ENCODE measurements at places on chromosomes 12 and 14.

DNA sequence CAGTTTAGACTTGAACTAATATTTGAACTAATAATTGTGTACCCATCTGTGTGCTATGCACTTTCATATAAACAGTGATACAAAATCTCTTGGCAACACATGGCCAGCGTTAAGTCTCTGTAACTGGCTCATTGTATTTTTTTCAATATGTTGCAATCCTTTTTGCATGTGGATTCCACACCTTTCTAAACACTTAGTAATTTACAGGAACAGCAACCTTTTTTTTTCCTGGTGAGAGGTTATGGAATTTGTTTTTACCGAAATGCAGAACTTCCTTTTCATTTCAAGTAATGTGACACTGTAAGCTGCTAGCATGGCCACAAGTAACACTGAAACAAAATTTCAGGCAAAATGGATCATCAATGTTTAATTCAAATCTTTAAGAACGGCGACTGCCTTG is 45.4 kb upstream of the EPS8 start:
- DNase-seq = no peak

GRCh38 chr12:93146263-93146939 is 217.3 kb upstream of the EEA1 start:
- no peak for DNase-seq

DNA sequence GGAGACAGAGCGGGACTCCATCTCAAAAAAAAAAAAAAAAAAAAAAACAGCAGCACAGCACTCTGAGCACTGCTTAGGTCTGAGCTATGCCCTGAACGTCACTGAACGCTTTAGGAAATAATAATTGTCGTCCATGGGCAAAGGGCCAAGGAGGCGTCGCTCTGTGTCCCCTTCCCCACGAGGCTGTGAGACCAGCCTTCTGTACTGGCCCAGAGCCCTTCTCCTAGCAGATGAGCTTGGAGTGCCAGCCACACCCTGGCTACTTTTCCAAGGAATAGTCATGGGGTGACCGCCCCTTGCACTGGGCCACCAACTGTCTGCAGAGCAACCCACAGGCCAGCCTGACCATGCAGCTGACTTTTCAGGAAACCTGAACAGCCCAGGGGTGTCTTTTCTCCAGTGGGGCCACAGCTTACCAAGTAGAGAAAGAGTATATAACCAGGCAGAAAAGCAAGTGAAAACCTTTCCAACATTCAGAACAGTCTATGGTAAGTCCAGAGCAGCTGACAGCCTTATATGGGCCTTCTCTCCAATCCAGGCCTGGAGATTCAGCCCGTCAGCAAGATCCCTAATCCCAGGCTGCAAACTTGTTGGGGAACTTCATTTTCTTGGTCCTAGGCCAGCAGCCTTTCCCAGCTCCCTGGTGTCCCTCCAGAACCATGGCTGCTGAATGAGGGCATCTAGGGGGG is 28.5 kb downstream of the CD9 start:
- no peak for DNase-seq

DNA sequence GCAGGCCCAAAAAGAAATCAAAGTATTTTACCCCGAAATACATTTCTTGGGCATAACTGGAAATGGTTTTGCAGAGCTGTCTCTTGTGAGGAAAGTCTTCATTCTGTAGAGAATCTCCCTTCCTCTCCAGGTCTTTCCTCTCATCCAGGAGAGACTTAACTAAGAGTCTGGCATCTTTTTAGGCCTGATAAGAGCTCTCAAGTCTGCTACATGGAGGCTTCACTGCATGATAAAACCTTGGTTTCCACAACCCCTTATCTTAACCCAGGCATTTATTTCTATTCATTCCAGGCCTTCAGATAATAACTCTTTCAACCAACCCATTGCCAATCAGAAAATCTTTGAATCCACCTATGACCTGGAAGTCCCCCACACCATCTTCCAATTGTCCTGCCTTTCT is 41.1 kb upstream of the LRRK2 start:
- no peak for DNase-seq

- no peak for DNase-seq
These were observed 9.2 kb downstream of the PRPH start for GRCh38 chr12:49304161-49304560.

DNA sequence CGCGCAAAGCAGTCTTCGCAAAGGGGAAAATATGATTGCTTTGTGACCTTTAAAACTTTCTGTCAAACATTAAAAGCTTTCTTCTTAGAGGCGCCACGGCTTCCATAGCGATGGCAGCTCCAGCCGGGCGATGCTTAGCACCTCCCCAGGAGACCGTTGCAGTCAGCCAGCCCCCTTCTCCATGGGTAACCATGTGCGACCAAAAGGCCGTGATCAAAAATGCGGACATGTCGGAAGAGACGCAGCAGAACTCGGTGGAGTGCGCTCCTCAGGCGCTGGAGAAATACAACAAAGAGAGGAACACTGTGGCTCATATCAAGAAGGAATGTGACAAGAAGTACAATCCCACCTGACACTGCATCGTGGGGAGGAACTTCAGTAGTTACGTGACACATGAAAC is 12.7 kb upstream of the STON2 start:
- no peak for DNase-seq

DNA sequence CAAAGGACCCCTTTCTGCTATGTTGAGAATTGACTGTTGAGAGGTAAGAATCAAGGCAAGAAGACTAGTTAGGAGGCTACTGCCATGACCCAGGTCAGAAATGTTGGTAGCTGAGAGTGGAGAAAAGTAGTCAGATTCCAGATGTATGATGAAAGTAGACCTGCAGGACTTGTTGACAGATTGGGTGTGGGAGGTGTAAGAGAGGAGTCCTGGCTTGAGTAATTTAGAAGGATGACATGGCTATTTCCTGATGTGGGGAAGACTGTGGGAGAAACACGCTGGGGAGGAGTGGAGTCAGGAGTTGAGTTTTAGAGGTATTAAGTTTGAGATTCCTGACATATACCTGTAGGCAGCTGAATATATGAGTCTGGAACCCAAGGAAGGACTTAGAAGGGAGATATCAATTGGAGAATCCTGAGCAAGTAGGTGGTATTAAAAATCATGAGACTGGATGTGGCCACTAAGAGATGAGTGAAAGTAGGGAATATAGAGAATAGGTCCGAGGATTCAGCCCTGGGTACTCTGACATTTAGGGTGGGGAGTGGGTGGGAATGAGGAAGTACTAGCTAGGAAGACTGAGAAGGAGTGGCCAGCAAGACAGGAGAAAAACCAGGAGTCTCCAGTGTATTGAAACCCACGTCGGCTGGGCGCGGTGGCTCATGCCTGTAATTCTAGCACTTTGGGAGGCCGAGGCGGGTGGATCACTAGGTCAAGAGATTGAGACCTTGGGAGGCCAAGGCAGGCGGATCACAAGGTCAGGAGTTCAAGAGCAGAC is 12.6 kb upstream of the DDX47 start:
- no peak for DNase-seq

- no peak for DNase-seq
These were observed 119.2 kb upstream of the EVL start for GRCh38 chr14:99945732-99946651.

DNA sequence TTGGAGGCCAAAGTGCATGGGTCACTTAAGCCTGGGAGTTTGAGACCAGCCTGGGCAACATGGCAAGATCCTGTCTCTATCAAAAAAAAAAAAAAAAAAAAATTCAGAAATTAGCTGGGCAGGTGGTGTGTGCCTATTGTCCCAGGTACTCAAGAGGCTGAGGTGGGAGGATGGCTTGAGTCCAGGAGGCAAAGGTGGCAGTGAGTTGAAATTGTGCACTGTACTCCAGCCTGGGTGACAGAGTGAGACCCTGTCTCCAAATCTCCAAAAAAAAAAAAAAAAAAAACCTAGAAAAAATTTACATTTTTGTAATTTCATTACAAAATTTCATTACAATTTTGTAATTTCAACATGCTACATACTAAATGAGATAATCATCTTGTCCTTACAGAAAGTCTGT is 42.7 kb downstream of the SYNE2 start:
- DNase-seq = no peak

DNA sequence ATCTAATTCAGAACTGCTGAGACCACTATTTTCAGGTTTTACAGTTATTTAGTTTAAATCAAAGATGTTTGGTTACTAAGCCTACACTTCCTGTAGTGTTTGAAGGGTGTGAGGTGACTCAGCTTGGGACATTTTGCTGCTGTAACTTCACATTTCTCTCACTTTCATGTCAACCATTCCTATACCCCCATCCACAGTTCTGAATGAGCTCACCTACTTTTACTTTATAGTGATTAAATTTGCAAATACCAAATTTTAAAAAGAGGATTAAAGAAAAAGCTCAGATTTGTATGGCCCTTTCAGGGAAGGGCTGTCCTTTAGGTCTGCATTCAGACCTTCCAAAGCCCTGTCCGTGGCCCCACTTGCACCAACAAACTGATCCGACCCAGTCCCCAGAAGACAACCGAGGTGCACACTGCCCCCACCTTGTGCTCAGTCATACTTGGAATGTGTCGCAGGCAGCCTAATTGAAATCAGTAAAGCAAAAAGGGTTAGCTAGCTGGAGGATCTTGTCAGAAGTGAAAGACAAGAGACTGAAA is 174.4 kb downstream of the MON2 start:
- DNase-seq = no peak

- no peak for DNase-seq
These were observed 1351.1 kb downstream of the TMEM121 start for GRCh38 chr14:106877517-106877916.

DNA sequence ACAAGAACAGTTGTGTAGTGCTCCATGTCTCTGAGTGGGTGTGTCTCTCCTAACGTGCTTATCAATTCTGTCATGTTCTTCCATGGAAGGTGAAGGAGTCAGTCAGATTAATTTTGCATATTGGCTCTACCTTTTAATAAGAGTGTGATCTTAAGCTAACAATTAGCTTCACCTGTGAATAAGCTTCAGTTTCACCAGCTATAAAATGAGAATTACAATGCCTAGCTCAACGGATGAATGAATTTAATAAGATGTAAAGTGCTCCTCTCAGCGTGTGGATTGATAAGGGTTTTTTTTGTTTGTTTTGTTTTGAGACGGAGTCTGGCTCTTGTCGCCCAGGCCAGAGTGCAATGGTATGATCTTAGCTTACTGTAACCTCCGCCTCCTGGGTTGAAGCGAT is 32.7 kb downstream of the CCDC175 start:
- no peak for DNase-seq

GRCh38 chr14:20606190-20606901 is 15.2 kb upstream of the RNASE12 start:
- peak; percentile 7 for DNase-seq

- DNase-seq = no peak
These were observed 32.3 kb downstream of the BHLHE41 start for GRCh38 chr12:26092346-26093105.

DNA sequence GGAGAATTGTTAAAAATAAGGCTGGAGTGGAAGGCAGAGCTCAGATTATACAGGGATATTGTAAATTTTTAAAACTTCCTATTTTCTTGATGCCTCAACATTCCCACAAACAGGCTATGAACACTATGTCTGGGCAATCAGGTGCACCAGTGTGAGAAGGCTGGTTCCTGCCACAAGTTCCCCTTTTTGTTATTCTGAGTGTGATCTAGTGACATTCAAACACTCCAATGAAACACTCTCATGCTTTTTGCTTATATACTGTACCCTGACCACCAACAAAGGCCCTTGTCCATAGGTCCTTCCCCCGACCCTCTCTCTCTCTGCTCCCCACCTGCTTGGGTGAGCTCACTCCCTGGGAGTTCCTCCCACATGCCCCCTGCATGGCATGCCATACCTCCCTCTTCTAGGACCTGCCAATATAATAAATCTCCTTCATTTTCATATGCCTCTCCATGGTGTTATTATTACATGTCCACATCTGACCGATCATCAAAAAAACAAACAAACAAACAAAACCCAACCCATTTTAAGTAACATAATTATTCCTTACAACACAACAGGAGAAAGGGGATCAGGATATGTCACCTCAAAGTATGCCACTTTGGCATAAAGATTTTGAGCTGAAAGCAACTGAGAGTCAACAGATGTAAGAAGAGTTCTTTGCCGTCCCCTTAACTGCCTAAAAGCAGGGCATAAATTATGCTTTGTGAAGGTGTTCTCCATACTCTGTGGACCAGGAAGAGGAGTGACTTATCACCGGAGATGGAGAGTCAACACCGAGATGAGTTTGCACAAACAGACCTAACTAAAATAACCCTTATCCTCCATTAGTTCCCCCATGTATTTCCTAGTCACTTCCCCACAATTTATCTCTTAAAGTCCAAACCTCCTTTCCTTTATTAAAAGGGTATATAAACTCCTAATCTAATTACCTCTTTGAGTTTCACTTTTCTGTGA is 42.5 kb upstream of the CATSPERB start:
- no peak for DNase-seq

DNA sequence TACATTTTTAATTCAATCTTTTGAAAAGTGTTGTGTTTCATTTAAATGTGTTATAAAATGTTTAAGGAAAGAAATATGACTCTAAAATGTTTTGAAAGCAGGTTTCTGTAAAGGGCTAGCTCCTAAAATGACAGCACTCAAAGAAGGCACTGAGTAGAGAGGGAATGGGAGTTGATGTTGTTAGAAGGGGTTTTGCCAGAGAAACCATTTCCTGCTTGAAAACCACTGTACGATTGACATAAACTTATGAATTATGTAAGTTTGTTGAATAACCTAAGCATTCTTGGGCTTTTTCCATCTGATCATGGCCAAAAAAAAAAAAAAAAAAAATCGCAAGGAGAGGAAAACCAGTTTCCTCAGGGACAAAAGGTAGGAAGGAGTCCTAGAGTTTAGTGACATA is 234.0 kb downstream of the EGLN3 start:
- no peak for DNase-seq

GRCh38 chr14:68824517-68825347 is 31.9 kb upstream of the ZFP36L1 start:
- peak; percentile 42 for DNase-seq

DNA sequence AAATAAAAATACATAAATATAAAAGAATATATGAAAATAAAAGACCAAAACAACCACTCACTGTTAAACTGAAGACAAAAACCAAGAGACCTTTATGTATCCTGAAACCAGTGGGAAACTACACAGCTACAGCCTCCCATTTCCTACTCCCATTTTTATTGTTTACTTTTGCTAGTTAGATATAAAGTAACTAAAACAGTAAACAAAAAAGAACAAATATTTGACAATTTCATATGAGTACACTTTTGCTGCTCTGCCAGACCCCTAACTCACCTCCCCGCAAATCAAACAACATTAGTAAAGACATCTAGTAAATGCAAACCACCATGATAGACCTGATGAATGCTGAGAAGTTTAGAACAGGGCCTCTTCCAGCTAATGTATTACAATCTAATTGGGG is 97.1 kb downstream of the BCL2L14 start:
- no peak for DNase-seq

DNA sequence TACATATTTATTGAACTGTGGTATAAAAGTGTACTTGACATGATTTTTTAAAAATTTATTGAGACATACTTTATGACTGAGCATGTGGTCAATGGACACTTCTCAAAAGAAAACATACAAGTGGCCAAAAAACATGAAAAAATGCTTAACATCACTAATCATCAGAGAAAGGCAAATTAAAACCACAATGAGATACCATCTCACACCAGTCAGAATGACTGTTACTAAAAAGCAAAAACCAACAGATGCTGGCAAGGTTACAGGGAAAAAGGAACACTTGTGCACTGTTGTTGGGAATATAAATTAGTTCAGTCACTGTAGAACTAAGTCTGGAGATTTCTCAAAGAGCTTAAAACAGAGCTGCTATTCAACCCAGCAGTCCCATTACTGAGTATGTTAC is 1177.6 kb downstream of the GALC start:
- no peak for DNase-seq

- DNase-seq = no peak
These were observed 7.9 kb upstream of the GNG2 start for GRCh38 chr14:51852541-51852940.

GRCh38 chr12:95790033-95790916 is at the start of gene NTN4:
Gene NTN4, minus strand, starts transcription at chr12:95790764. Its CDS starts 455 bp downstream, at chr12:95790309.
- peak; percentile 17 for DNase-seq
